ENCODE measurements at places on chromosomes 5 and 9.

DNA sequence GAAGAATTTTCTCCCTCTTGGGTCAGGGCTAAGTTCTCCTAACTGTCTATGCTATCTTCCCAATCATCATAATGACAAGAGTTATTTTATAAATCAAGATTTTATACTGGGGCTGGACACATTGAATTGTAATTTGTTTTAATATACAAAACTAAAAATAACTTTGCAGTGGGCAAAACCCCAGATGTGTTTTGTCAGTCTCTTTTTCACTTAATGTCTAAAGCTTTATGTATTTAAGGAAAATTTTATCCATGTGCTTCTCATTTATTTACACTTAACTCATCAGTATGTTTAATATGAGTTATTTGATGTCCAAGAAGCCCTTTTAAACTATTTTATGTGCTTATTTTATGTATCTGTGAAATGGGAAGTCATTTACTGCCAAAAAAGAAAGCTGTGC lies 362.8 kb upstream of the ADAMTSL1 start:
- DNase-seq: no peak

- DNase-seq: no peak
Observed at GRCh38 chr5:34600118-34600493, 56.0 kb upstream of the RAI14 start.

DNA sequence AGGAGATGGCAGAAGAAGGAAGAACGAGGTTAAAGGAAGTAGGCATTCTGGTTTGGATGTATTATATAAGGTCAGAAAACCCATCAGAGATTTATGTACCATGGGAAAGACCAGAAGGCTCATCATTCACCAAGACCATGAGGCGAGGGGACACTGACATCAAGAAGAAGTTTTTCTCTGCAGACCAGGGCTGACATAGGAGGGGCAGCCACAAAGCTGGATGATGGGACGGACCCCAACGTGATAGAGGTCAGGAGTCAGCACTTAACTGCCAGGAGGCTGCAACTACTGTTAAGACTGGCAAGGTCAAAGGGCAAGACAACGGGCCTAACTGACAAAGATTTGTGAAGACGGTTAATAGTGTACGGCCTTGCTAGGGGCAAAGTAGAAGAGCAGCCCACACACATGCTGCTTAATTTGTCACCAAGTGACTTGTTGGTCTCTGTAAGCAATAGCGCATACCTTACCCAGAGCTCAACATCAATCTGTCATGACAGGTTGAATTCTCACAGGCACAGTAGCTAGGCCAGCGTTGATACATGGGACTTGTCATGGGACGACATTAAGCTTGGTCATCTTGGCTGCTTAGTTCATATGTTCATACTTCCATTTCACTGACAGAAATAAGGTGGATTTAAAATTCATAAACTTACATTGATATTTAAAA lies 579.7 kb upstream of the CDH10 start:
- no peak for DNase-seq

- DNase-seq: no peak
Observed at GRCh38 chr9:74281674-74282073, 215.5 kb upstream of the RORB start.

GRCh38 chr5:14129123-14129522 lies 14.0 kb upstream of the TRIO start:
- no peak for DNase-seq

DNA sequence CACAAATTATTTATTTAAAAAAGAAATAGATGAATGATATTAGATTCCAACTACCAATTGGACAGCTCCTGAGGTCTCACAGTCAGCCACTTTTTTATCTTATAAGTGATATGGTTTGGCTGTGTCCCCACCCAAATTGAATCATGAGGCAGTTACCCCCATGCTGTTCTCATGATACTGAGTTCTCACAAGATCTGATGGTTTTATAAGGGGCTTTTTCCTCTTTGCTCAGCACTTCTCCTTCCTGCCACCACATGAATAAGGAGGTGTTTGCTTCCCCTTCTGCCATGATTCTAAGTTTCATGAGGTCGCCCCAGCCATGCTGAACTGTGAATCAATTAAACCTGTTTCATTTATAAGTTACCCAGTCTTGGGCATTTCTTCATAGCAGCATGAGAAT lies 12.9 kb downstream of the NLN start:
- no peak for DNase-seq

Measured in NCI-H1417 treated with DMSO at 0.1 percent for 48 hours (cell line).